Thoracic aorta (tissue), 2 donors: ENCODE measurements at places on chromosomes 4 and X. TPM values are rescaled to one million over a fixed set of nuclear protein-coding genes. Genes with fewer than 3 reads are reported as not detected.

The C1QTNF7 gene
- 24.0 TPM for total RNA-seq

The MAGEB2 gene
- total RNA-seq = not detected

The TMPRSS11F gene
- 0.28 TPM for total RNA-seq

The CCNA2 gene
- total RNA-seq = 2.4 TPM

The PDZD4 gene
- 4.4 TPM for total RNA-seq

The MAGEA2B gene
- not detected for total RNA-seq

The GABRE gene
- 40.9 TPM for total RNA-seq

The EBP gene
- total RNA-seq = 18.8 TPM

The ABCG2 gene
- total RNA-seq = 7.3 TPM

The NALF2 gene
- not detected for total RNA-seq

The VEGFD gene
- total RNA-seq = 19.5 TPM

The AWAT1 gene
- total RNA-seq = not detected

The AKAP14 gene
- not detected for total RNA-seq

The TMEM154 gene
- total RNA-seq = 1.6 TPM

The CNKSR2 gene
- total RNA-seq = 5.3 TPM

The ANOS1 gene
- total RNA-seq = 8.9 TPM

The NUDT10 gene
- 0.41 TPM for total RNA-seq

The CLOCK gene
- total RNA-seq = 22.9 TPM

The COL4A6 gene
- 1.3 TPM for total RNA-seq

The CFAP47 gene
- not detected for total RNA-seq

The SLC49A3 gene
- total RNA-seq = 26.0 TPM

The TCEAL7 gene
- 12.2 TPM for total RNA-seq

The ZBTB49 gene
- total RNA-seq = 8.4 TPM

The IQSEC2 gene
- 21.1 TPM for total RNA-seq

The PAGE4 gene
- total RNA-seq = not detected

The SPANXD gene
- not detected for total RNA-seq

The P2RY8 gene
- 4.2 TPM for total RNA-seq

The SMIM31 gene
- total RNA-seq = not detected

The SLC4A4 gene
- total RNA-seq = 1.8 TPM

The CEP44 gene
- 18.2 TPM for total RNA-seq

The PRKG2 gene
- total RNA-seq = 0.14 TPM

The TLR10 gene
- total RNA-seq = 0.81 TPM

The FABP2 gene
- not detected for total RNA-seq

The TREX2 gene
- 24.8 TPM for total RNA-seq

The EFHC2 gene
- not detected for total RNA-seq

The MAGEC1 gene
- not detected for total RNA-seq

The ARHGAP36 gene
- total RNA-seq = not detected

The SSX3 gene
- not detected for total RNA-seq

The EVC2 gene
- total RNA-seq = 21.4 TPM

The SPANXA2 gene
- total RNA-seq = 1.4 TPM

The PPM1K gene
- total RNA-seq = 70.8 TPM

The ENPEP gene
- total RNA-seq = 0.68 TPM

The STS gene
- 7.8 TPM for total RNA-seq

The DOK7 gene
- 8.8 TPM for total RNA-seq

The SNCA gene
- total RNA-seq = 14.3 TPM

The RIPPLY1 gene
- not detected for total RNA-seq

The ZFX gene
- total RNA-seq = 38.4 TPM

The UGT2A3 gene
- not detected for total RNA-seq

The AREG gene
- total RNA-seq = 32.7 TPM

The PPP3CA gene
- total RNA-seq = 43.2 TPM

The RTL9 gene
- 0.07 TPM for total RNA-seq

The SRPK3 gene
- 9.5 TPM for total RNA-seq

The RS1 gene
- not detected for total RNA-seq

The RTL3 gene
- 1.4 TPM for total RNA-seq

The MAMLD1 gene
- total RNA-seq = 7.9 TPM

The ALPK1 gene
- 20.0 TPM for total RNA-seq

The FGFR3 gene
- total RNA-seq = 1.4 TPM

The MTMR8 gene
- 12.1 TPM for total RNA-seq
